Activated CD4-positive, alpha-beta T cell treated with anti-CD3 and anti-CD28 coated beads for 36 hours (primary cell): ENCODE measurements at places on chromosomes 5 and 9.
A peak's percentile ranks its signal among the peaks of the same experiment; 100 is the strongest.

- peaks cover 30% of the 10 kb centered on the region for H3K4me1 ChIP-seq
- no peak for DNase-seq
- H3K36me3 ChIP-seq = no peaks in the 10 kb centered on the region
- no peaks in the 10 kb centered on the region for H3K27me3 ChIP-seq
These were observed 51.3 kb upstream of the GADD45G start for GRCh38 chr9:89553451-89554010.

GRCh38 chr9:113177251-113177650 lies 26.4 kb downstream of the SLC31A2 start:
- no peaks in the 10 kb centered on the region for H3K27me3 ChIP-seq
- H3K4me3 ChIP-seq = no peak overlapping the region
- no peak overlapping the region for H3K27ac ChIP-seq
- no peak for DNase-seq
- no peaks in the 10 kb centered on the region for H3K4me1 ChIP-seq

GRCh38 chr5:75993643-75994520 lies 89.3 kb upstream of the SV2C start:
- no peak for DNase-seq
- H3K27ac ChIP-seq = no peak overlapping the region
- peaks cover 7% of the 10 kb centered on the region for H3K27me3 ChIP-seq
- H3K4me3 ChIP-seq = no peak overlapping the region
- H3K36me3 ChIP-seq = no peaks in the 10 kb centered on the region
- H3K4me1 ChIP-seq = no peaks in the 10 kb centered on the region

GRCh38 chr5:157761690-157762621 lies 18.4 kb downstream of the LSM11 start:
- peak; percentile 27 for DNase-seq
- no peaks in the 10 kb centered on the region for H3K27me3 ChIP-seq
- no peak overlapping the region for H3K27ac ChIP-seq
- H3K36me3 ChIP-seq = peaks cover 1% of the 10 kb centered on the region

DNA sequence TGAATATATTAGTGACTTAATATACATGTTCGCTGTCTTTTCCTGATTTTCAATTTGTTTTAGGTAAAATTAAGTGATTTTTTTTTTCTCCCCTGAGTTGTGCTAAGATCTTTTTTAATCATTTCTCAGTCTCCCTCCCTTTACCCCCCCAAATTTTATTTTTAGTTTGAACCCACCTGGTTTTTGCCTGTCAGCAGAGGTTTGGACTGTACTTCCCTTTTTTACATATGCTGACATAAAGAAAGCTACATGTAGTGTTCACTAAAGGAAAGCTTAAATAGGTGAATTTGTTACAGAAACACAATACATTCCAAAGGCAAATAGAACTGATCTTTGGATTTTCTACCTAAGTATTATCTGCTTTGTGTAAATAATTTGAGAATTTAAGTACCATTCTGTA lies 82.2 kb downstream of the IPO11 start:
- peaks cover 13% of the 10 kb centered on the region for H3K36me3 ChIP-seq
- DNase-seq = no peak
- no peaks in the 10 kb centered on the region for H3K4me1 ChIP-seq
- H3K27me3 ChIP-seq = no peaks in the 10 kb centered on the region
- H3K27ac ChIP-seq = no peak overlapping the region
- H3K4me3 ChIP-seq = no peak overlapping the region

GRCh38 chr9:110626101-110626829 lies 42.3 kb upstream of the MUSK start:
- H3K36me3 ChIP-seq = no peaks in the 10 kb centered on the region
- peaks cover 16% of the 10 kb centered on the region for H3K4me1 ChIP-seq
- H3K27ac ChIP-seq = peak overlapping the region; percentile 68

DNA sequence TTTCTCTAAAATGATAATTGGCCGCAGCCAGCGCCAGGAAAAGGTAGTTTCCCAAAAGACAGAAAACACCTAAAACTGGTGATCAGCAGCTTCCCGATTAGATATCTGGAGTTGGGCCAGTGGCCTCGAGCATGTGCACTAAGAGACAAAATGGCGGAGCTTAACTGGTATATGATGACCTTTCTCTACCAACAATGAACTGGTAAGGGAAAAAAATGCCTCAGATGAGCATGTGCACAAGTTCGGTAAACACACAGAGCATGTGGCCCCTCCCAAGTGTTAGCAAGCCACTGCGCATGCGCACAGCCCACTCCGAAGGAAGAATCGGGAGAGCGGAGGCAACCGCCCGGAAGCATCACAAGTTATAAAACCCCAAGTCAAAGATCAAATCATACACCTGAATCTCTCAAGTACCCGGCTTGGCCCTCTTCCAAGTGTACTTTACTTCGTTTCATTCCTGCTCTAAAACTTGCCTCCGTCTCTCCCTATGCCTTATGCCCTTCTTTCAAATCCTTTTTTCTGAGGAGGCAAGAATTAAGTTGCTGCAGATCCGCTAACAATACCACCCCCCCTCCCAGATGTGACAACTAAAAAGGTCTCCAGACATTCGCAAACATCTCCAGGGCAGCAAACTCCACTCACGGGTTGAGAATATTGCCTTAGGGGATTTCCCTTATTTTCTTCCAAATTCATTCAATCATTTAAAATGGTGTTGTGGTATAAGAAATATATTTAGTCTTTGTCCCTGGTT lies 15.0 kb upstream of the PTBP3 start:
- DNase-seq = peak; percentile 90
- H3K4me3 ChIP-seq = peak overlapping the region; percentile 62
- H3K27me3 ChIP-seq = peaks cover 2% of the 10 kb centered on the region

GRCh38 chr9:36161187-36161586 lies 8.0 kb upstream of the CCIN start:
- H3K4me3 ChIP-seq = no peak overlapping the region
- no peaks in the 10 kb centered on the region for H3K27me3 ChIP-seq
- DNase-seq = no peak
- H3K36me3 ChIP-seq = peaks cover 6% of the 10 kb centered on the region
- no peak overlapping the region for H3K27ac ChIP-seq
- H3K4me1 ChIP-seq = peaks cover 1% of the 10 kb centered on the region

DNA sequence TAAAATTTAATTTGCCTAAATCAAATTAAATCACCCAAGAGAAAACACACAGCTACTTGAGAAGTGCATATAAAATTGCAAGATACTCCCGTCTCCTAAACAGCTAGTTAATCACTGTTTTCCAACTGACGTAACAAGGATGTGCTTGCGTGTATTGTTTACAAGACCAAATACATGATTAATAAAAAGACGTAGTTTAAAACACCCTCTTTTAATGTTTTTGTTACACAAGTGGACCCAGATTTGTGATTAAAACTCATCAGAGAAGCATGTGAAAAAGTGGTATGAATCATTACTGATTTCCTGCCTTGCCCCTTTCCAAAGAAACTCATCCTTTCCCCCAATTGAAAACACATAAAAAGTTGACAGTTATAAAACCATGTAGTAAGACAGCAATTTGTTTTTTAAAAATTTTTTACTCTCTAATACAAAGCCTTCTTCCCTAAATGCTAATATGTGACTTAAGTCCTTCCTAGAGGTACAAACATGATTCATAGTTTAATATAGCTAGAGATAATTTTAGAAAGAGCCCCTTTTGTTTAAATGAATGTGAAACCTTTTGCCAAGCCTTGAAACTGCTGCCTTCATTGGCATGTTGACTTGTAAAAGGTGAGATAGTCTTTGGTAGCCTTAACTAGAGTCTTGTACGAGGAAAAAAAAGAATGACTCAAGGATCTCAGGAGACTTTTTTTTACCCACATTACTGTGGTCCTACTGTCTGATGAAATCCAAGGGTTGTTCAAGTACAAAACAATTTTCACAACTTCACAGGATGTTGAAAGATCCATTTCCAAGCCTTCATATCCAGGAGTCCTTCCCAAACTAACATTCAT lies 61.4 kb upstream of the FST start:
- H3K4me3 ChIP-seq = no peak overlapping the region
- no peak overlapping the region for H3K27ac ChIP-seq
- H3K4me1 ChIP-seq = no peaks in the 10 kb centered on the region
- no peaks in the 10 kb centered on the region for H3K36me3 ChIP-seq
- no peak for DNase-seq

GRCh38 chr5:14859980-14860379 lies 11.6 kb downstream of the ANKH start:
- no peak overlapping the region for H3K27ac ChIP-seq
- no peaks in the 10 kb centered on the region for H3K27me3 ChIP-seq
- H3K4me1 ChIP-seq = peaks cover 28% of the 10 kb centered on the region
- peaks cover 14% of the 10 kb centered on the region for H3K36me3 ChIP-seq

- H3K4me3 ChIP-seq = no peak within 1 kb of the TSS
- H3K27ac ChIP-seq = no peak within 1 kb of the TSS
- H3K4me1 ChIP-seq = peaks cover under 1% of the 10 kb centered on the region
- peaks cover 33% of the 10 kb centered on the region for H3K27me3 ChIP-seq
- no peaks in the 10 kb centered on the region for H3K36me3 ChIP-seq
- peak; percentile 54 for DNase-seq
These were observed at the start of gene ELAVL2 for GRCh38 chr9:23826120-23826629. TSS of gene ELAVL2 (minus strand) at chr9:23826240. CDS start at chr9:23762234, 64,006 bp downstream.

DNA sequence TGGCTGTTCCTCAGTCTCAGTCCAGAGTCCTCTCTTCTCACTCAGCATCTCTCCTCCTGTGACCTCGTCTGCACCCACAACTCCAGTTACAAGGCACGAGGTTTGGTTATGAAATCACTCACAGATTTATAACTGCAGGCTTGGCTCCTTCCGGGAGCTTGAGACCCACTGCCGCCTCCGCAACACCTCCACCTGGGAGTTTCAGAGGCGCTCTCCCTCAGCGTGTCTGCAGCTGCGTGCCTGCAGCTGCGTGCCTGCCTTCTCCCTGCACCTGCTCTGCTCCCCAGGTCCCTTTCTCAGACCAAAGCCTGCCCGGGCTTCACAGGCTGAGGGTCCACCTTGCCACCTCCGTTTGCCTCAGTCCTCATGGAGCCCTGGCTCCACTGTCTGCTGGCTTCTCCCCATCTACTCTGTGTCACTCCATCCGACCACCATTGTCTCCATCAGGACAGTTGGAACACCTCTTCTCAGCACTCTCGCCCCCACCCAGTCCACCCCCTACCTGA lies 51.5 kb downstream of the HRH2 start:
- DNase-seq = no peak
- H3K4me3 ChIP-seq = no peak overlapping the region
- H3K27me3 ChIP-seq = no peaks in the 10 kb centered on the region

- H3K36me3 ChIP-seq = peaks cover 59% of the 10 kb centered on the region
- H3K4me1 ChIP-seq = peaks cover 49% of the 10 kb centered on the region
- H3K27me3 ChIP-seq = no peaks in the 10 kb centered on the region
- H3K4me3 ChIP-seq = peak overlapping the region; percentile 98
These were observed 8.1 kb downstream of the ARPC5L start for GRCh38 chr9:124869986-124870560.

DNA sequence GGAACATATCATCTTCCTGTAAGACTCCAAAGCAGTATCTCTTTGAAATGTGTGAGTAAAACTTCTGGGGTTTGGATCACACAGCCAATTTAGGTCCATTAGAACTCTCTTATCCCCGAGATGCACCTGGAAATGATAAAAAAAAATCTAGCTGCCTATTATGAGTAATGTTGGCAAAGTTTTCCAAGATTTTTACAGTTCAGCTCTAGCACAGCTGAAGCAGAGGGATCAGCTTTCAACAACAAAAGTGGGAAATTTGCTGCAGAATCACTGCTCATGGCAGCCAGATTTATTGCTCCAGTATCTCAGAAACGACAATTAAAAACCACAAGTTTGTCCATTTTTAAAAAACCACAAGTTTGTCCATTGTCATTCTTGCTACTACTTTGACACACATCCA lies 292.2 kb downstream of the IRX2 start:
- DNase-seq = no peak
- no peaks in the 10 kb centered on the region for H3K4me1 ChIP-seq
- H3K4me3 ChIP-seq = no peak overlapping the region
- no peaks in the 10 kb centered on the region for H3K36me3 ChIP-seq
- H3K27ac ChIP-seq = no peak overlapping the region

DNA sequence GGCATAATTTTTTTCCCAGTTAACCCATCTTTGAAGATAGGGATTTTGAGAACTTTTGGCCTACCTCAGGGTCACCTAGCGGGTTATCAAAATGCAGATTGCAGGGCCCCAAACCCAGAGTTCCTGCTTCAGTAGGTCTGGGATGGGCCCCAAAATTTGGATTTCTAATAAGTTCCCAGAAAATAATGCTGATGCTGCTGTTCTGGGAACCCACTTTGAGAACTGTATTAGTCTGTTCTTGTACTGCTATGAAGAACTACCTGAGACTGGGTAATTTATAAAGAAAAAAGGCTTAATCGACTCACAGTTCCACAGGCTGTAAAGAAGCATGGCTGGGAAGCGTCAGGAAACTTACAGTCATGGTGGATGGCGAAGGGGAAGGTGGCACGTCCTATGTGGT lies 182.2 kb upstream of the DMRT1 start:
- peaks cover 5% of the 10 kb centered on the region for H3K4me1 ChIP-seq
- H3K36me3 ChIP-seq = no peaks in the 10 kb centered on the region
- no peak for DNase-seq
- H3K27ac ChIP-seq = no peak overlapping the region
- H3K4me3 ChIP-seq = no peak overlapping the region
- no peaks in the 10 kb centered on the region for H3K27me3 ChIP-seq

DNA sequence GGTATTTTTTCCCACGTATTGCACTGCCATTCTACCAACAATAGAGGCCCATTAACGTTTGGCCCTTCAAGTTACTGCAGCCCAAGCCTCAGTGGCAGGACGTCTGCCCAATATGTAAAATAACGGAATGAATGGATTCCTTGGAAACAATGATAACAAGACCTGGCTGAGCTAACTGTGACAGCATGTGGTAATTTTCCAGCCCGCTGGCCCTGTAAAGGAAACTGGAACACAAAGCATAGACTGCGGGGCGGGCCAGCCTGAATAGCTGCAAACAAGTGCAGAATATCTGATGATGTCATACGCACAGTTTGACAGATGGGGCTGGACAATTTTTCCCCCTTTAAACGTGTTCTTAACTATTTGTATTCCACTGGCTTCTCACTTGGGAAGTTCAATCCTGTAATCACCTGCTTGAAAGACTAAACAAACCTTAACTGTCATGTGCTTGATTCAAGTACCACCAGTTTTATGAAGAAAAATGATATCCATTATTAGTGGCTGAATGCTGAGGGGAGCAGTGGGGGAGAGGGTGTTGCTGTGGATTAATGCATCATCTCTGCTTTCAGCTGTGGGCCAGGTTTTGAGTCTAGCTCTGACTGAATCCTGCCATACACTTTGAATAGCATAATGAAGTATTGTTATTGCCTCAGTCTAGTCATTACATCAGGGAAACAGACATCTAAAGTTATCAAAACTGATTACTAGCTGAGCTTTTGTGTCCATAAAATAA lies 323.9 kb downstream of the TMEM161B start:
- peaks cover 2% of the 10 kb centered on the region for H3K27me3 ChIP-seq
- no peaks in the 10 kb centered on the region for H3K4me1 ChIP-seq
- no peak for DNase-seq
- no peaks in the 10 kb centered on the region for H3K36me3 ChIP-seq

DNA sequence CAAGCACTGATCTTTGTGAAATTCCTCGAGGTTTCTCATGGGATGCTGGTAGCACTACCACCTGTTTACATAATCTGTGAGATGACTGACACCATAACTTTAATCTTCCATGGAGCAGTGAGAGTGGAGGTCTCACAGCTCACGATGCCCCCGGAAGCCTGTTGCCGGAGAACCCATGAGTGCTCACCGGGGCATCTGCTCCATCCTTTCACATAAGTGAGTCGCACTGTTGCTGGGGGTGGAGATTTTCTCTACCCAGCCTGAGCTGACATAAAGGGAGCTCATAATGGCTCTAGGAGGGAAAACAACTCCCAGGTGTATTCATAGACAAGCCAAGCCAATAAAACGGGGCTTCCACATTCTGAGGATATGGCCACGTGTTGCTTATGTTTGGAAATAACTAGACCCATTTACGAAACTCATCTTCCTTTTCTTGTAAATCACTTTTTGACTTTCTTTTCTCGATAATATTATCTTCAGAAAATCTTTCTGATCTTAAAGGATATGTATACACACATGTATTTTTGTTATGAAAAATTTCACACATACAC lies 11.2 kb upstream of the GFPT2 start:
- H3K36me3 ChIP-seq = no peaks in the 10 kb centered on the region
- no peak for DNase-seq
- H3K27me3 ChIP-seq = no peaks in the 10 kb centered on the region
- no peak overlapping the region for H3K27ac ChIP-seq
